Naive thymus-derived CD8-positive, alpha-beta T cell (primary cell): ENCODE measurements at places on chromosomes 2 and 18.

DNA sequence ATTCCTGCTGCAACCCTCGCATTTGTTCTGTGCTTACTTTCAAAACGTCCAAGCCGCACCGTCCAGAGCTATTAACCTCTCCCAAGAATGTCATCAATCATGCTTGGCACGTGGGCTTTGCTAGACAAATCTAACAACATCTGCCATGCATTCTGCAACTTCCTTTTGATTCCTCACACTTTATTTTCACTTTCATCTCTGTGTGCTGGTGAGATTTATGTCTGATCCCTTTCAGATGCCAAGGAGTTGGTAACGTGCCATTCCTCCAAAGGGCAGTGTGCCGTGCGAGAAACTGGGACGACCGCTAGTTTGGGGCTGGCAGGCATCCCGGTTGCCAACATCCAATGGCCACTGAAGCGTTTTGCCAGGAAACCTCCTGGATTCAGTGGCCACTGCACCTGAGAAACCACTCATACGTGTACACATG is 230.0 kb upstream of the PARD3B start:
- no peak for DNase-seq

- no peak for DNase-seq
These were observed 82.0 kb downstream of the SGPP2 start for GRCh38 chr2:222506230-222506935.

GRCh38 chr2:184849516-184849915 is 251.2 kb downstream of the ZNF804A start:
- no peak for DNase-seq

DNA sequence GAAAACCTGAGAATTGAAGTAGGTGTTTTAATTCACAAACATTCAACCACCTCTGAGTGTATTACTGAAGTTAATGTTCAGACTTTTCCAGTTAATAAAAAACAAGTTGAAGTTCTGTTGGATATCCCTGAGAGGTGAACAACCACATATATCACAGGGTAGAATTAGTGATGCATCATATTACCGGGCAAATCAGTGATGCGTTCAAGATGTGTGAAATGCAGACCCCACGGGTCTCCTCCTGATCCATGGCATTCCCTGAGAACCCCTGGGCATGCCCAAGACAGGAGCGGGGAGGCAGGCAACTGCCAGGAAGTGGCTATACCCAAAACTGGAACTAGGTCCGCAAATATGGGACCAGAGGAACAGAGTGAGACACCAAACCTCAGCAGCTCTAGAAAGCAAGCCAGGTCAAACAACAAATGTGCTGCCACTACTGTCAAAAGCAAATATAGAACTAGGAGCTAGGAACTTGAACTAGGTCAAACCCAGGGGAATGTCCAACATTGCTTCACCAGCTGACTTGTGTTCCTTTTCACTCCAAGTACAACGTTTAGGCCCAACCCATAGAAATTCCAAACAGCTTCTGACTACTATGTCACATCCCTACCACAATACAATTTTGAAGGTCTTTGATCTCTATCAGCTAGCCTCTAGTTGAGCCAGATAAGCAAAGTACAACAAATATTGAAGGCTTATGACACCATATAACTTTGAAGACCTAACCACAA is 20.2 kb downstream of the PSTPIP2 start:
- no peak for DNase-seq

DNA sequence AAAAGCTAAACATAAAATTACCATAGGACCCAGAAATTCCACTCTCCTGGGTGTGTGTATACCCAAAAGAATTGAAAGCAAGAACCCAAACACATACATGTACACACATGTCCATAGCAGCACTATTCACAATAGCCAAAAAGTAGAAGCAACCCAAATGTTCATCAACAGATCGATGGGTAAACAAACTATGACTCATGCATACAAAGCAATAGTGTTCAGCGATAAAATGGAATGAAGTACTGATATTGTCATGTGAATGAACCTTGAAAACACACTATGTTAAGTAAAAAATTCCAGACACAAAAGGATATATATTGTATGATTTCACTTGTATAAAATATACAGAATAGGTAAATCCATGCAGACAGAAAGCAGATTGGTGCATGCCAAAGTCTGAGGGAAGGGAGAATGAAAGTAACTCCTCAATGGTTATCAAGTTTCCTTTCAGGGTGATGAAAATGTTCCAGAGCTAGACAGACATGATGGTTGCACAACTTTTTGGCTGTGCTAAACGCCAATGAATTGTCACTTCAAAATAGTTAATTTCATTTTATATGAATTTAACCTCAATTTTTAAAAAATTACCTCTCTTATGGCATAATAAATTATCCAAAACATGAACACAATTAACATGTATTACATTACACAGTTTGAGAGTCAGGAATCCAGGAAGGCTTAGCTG is 35.5 kb downstream of the GKN2 start:
- no peak for DNase-seq

- no peak for DNase-seq
These were observed 182.6 kb upstream of the THSD7B start for GRCh38 chr2:136582628-136583205.

DNA sequence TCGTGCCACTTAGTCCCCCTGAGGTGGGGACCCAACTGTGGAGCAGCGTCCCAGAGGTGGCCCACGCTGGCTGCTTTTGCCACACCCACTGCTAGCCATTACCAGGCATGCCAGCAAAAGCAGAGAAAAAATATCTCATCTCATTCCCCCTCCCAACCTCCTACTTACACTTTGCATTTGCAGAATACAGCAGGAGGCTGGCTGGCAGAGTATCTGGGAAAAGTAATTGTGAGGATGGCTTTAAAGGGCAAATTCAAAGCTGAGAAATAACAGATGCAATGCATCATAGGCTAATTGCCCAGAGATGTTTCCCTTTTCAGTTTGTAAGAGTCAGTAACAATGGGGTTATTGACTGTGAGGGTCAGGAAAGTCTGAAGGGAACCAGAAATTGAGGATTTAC is 438.1 kb upstream of the DSEL start:
- no peak for DNase-seq

DNA sequence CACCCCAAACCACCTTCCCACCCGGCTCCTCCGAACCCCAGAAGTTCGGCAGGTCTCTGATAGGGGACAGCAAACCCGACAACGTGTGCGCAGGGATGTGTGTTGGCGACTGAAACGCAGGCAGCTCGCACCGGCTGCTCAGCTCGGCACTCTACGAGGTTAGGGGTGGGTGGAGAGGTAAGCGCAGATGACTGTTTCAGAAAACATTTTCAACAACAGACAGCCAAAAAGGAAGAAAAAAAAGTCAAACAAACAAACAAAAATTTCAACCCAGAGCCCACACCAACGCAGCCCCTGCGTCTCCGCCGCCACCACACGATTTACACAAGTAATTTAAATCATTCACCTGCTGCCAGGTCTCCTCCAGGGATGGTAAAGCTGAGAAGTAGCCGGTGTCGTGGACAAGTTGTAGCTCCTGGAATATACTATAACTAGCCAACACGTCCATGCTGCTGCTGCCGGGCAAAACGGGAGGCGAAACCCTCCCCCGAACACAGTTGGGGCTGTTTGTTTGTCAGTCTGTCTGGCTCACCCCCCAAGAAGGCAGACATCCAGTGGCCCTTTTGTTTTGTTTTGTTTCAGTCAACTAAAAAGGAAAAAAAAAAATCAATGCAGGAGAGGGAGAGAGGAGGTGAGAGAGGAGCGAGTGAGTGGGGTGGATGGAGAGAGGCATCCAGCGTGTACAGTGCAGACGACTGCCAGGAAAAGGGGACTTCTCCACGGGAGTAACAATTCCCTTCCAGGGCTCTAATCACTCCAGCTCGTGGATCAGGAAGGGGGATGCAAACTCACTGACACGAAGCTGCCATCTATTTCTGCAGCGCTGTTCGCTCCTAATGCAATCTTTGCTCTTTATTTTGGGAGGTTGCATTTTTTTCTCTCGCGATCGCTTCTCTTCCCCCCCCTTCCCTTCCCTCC is at the start of gene KLF7:
Gene KLF7, minus strand, starts transcription at position 828 of the 918 bp plus-strand sequence. Its CDS starts 380 bp downstream, at position 448.
- DNase-seq = peak; percentile 82

DNA sequence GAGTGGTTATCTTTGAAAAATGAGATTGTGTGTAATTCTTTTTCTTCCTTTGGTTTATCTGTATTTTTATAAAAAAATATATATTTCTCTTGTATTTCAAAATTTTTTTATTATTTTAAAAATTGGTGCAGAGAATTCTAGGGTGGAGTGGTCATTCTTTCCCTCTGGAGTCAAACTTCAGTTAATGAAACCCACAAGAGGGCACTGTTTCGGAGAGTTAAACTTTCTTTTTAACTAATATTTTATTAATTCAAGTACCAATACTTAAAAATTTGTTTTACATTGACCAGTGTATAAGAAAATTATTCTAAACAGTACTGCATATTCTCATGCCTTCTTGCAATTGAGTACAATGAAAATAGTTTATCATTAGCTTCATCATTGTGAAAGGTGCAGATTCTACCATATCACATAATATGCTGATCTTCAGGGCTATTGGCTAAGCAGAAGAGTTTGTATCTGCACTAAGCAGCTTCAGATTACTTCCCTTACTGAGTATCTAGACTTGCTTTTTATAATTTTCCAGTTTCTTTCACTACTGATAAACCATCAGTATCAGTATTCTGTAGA is 50.1 kb downstream of the HS1BP3 start:
- no peak for DNase-seq

GRCh38 chr2:54669677-54670484 is 53.6 kb upstream of the EML6 start:
- no peak for DNase-seq

DNA sequence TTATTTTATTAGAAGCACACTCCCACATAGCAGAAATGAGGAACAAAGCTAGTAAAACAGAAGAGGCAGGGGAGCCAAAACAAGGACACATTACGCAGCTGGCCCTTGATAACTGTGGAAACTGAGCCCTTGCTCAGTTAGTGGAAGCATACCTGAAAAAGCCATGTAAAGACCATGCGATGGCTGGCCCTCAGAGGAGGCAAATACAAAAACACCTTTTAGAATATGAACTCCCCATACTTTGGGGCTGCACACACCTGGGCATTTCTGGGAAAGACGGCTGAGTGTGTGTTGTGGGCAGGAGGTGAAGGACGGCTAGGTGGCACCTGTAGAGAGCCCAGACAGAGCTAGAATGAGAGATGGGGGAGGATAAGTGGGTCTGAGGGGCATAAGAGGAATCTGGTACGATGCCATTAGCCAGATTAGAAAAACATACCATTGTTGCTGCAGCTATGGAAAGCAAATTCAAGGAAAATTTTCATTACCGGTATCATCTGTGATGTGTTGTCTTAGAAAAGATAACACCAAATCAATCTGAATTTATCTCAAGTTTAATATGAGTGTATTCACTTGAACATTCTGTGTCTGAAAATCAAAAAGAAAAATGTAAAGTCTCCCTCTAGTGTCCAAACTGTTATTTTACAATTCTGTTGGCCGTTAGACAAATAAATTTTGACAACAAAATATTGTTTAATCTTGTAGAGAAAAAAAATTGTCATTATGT is 45.2 kb upstream of the SULT1C3 start:
- no peak for DNase-seq

DNA sequence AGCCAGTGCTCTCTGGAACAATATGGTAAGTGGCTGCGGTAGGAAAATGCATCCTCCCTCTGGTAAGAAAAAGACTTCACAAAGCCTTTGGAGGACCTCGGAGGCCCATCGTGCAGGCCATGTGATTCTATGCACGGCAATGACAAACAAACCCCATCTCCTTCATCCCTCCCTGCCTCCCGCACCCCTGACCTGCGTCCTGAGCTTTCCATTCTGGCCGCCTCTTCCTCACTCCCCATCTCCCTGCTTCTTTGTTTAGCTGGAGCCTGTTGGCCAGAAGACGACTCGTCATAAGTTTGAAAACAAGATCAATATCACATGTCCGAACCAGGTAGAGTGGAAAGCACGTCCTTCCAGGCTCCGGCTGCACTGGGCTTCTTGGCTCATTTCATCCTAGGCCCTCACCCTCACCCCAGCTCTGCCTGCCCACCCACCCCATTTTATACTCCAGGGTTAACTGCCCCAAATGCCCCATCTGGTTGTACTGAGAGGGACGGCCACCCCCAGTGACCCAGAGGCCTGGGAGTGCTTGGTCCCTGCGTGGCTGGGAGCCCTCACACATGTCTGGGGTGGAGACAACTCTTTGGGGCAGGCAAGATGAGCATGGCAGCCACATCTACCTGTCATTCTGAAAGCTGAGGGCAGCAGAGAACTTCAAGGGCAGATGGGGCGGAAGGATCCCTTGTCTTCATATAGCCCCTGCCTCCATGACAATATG is 94.0 kb downstream of the PLB1 start:
- DNase-seq = no peak

DNA sequence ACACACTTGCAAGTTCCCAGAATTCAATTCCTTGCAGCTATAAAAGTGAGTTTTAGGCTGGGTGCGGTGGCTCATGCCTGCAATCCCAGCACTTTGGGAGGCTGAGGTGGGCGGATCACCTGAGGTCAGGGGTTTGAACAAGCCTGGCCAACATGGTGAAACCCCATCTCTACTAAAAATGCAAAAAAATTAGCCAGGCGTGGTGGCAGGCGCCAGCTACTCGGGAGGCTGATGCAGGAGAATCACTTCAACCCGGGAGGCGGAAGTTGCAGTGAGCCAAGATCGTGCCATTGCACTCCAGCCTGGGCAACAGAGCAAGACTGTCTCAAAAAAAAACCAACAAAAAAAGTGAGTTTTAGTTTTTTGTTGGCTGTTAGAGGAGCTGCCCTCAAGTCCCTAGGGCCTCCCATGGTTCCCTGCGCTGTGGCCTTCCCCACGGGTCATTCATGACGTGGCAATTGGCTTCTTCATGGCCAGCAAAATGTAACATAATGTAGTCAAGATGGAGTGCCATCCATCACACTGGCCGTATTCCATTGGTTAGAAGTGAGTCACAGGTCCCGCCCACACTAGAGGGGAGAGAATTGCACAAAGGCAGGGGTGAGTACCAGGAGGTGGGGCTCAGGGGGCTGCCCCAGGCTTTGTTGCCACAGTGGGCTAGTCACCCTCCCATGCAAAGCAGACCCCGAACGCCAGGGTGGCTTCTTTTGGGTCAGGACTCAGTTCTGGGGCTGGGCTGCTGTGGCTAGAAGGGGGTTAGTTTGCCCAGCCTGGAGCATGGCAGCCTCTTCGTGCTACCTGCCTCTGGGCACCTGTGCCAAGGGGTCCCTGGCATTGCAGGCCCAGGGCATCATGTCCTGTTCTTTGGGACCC is 37.7 kb upstream of the INHBB start:
- DNase-seq = no peak

GRCh38 chr2:236866542-236867340 is 218.9 kb upstream of the COPS8 start:
- DNase-seq = no peak

- no peak for DNase-seq
These were observed 24.9 kb downstream of the CCNT2 start for GRCh38 chr2:134943540-134943939.

GRCh38 chr2:53530126-53530525 is 237.5 kb upstream of the CHAC2 start:
- no peak for DNase-seq
